Caki2 (cell line): ENCODE measurements at places on chromosomes 12 and 14.

DNA sequence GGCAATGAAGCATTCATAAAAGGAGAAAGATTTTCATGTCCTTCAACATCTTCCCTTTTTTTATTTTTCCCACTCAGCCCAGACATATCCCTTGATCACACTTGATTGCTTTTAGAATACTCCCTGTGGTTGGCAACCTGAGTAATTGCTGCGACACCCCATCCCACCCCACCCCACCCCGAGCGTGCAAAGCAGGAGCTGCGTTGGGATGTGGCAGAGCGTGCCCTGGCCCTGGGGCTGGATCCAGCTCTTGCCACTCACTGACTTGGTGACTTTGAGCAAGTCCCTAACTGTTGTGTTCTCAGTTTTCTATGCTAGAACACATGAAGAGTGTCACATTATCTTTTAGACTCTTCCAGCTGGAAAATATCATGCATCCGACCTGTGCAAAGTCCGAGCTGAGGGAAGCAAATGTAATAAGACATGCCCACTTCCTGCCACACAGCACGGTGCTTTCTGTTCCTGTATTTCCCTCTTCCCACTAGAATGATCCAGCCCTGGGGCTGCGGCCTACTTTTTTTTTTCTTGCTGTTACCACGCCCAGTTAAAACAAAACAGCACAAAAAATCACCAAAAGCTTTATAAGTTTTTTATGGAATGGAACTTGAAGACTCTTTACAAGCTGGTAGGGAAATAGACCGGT is 4.0 kb downstream of the ASCL4 start:
- no peak for DNase-seq

GRCh38 chr12:48216785-48217184 is 13.7 kb upstream of the OR10AD1 start:
- DNase-seq, result no peak

DNA sequence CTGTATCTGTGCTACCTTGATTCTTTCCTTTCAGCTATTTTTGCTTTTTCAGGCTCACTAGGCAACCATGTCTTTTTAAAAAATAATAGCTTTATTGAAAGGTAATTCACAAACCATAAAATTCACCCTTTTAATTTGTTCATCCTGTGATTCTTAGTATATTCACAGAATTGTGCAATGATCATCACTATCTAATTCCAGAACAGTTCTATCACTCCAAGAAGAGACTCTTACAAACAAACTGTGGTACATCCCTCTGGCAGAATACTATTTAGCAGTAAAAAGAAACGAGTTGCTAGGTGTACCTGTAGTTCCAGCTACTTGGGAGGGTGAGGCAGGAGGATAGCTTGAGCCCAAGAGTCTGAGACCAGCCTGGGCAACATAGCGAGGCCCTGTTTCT is 14.8 kb downstream of the CREBL2 start:
- no peak for DNase-seq

DNA sequence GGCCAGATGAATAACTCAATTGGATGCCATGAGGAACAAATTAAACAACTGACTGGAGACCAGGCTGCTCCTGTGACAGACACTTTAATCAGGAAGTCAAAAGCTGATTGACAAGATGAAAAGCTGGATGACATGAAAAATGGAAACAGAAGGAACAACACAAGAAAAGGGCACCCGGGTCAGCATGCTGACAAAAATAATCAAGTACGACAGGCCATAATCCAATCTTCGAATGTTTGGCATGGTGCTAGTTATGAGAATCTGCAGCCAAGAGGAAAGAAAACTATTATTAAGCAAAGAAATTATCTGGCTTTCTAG is 544.7 kb downstream of the ETNK1 start:
- no peak for DNase-seq

GRCh38 chr12:90152897-90153624 is 444.4 kb upstream of the ATP2B1 start:
- DNase-seq, result no peak
